ENCODE measurements at places on chromosomes 6 and 20.

DNA sequence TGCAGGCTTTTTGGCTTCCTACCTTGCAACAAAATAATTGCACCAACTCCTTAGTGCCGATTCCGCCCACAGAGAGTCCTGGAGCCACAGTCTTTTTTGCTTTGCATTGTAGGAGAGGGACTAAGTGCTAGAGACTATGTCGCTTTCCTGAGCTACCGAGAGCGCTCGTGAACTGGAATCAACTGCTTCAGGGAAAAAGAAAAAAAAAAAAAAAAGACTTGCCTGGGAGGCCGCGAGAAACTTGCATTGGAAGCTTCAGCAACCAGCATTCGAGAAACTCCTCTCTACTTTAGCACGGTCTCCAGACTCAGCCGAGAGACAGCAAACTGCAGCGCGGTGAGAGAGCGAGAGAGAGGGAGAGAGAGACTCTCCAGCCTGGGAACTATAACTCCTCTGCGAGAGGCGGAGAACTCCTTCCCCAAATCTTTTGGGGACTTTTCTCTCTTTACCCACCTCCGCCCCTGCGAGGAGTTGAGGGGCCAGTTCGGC lies 420 bp downstream of the SOX4 start:
- no peak for DNase-seq

DNA sequence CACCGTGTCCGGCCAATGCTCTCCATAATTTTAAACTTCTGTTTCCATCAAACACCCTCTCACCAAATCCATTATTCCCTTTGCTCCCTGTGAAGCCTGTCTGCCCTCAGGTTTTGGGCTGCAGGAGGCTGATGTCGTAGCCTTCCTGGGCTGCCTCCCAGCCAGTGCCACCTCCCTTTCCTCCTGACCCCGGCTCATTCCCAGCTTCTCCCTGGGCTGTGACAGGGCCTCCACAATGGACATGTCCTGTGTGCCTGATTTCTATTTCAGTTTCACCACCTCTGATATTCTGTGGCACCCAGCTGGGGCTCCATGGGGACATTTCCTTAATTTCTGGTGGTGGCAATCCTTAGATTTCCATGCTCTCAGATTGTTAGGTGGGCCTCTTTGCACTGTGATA lies 28.8 kb downstream of the IL20RA start:
- no peak for DNase-seq

- DNase-seq = no peak
Measured at GRCh38 chr6:108578595-108579327, 18.0 kb downstream of the FOXO3 start.

GRCh38 chr6:80639181-80639629 lies 532.7 kb downstream of the BCKDHB start:
- no peak for DNase-seq

DNA sequence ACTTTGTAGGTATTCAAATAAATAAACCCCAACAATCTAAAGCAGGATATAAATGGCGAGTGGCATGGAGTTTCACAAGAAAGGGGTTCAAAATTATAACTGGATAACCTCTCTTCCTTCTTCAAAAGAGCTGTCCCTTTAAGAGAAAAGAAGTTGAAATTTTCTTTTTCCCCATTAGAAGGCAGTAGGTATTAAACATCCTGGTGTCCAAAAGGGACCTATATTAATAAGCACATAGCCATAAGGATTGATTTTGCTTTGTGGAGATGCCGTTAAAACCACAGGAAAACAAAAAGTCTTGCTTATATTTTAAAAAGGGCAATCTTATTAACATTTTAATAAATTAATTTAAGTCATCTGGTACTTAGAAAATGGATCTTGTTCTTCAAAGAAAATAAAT lies 76.5 kb downstream of the LYRM4 start:
- DNase-seq = no peak

GRCh38 chr6:134631398-134631924 lies 313.5 kb upstream of the SGK1 start:
- no peak for DNase-seq

- no peak for DNase-seq
Measured at GRCh38 chr6:144248476-144249301, 36.4 kb upstream of the UTRN start.

GRCh38 chr6:80223743-80224212 lies 117.3 kb downstream of the BCKDHB start:
- no peak for DNase-seq

DNA sequence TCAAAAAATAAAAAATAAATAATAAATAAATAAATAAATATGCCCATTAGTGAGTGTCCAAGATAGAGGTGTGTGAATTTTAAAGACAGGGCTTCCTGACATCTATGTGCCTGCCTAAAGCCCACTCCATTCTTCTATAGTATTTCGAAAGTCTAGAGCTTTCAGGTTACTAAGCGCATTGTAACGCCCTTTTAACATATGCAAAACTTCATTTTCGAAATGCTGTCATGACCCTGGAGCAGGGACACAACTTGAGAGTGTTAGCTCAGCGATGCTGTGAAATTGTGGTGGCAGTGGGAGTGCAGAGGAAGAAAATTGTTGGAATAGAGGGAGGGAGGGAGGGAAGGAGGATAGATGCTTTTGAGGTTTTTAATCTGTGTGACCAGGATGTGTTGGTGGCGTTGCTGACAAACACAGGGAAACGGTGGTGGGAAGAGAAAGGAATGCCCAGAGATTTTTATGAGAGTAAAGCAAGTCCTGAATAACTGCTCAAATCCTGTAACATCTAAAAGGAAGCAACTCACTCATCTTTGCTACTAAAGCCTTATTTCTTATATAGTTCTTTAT lies 169.3 kb downstream of the ARID1B start:
- DNase-seq = no peak

GRCh38 chr20:7346562-7346961 lies 579.1 kb downstream of the BMP2 start:
- DNase-seq = no peak

DNA sequence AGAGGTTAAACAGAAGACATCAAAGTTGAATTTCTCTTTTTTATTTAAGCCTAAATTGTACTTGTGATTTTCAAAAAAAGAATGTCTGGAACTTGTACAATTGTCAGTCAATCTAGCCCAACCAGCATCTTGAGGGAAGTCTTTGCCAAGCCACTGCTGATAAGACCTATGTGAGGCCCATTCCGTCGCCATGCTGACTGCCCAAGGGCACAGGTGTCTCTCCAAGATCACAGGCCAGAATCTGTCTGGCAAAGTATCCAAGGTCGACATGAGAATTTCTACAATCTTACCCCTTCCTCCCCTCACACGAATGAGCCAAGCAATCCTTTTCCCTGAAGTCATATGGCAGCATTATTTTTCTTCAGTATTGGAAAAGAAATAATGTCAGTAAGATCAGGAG lies 614.5 kb downstream of the CBLN4 start:
- DNase-seq = no peak

DNA sequence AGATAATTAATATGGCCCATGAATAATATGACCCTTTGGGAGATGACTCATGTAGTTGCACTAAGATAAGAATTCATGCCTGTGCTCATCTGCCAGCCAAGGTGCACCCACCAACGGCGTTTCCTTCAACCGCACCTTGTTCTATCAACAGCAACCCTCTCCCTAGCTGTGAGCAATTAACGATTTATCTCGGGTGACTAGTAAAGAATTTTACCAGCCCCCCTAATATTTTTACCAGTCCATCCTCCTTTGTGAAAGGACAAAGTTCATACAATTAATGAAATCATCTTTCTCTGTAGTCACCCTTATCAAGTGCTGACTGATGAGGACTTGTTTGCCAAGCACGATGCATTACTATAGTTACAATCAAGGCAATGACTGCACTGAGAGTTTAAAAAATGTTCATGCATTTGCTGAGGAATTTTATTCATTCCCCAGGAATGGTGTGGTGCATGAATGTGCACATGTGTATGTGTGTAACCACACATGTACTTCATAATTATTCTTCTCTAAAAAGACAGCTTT lies 118.7 kb downstream of the SMOC2 start:
- no peak for DNase-seq

DNA sequence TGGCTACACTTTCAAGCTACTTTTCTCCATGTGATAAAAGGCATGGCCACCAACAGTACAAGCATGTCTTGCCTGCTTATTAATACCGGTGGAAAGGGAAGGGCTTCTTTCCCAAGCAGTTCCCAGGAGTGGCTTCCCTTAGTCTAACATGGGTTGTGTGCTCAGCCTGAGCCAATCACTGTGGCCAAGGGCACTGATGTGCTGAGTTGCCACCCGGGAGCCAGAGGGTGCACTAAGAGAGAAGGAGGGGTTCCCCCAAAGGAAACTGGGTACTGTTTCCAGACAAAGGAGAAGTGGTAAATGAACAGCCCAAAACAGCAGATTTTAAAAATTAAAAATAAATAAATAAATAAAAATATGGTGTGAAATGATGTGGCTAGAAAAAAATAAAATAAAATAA lies 68.5 kb downstream of the BANF2 start:
- no peak for DNase-seq

DNA sequence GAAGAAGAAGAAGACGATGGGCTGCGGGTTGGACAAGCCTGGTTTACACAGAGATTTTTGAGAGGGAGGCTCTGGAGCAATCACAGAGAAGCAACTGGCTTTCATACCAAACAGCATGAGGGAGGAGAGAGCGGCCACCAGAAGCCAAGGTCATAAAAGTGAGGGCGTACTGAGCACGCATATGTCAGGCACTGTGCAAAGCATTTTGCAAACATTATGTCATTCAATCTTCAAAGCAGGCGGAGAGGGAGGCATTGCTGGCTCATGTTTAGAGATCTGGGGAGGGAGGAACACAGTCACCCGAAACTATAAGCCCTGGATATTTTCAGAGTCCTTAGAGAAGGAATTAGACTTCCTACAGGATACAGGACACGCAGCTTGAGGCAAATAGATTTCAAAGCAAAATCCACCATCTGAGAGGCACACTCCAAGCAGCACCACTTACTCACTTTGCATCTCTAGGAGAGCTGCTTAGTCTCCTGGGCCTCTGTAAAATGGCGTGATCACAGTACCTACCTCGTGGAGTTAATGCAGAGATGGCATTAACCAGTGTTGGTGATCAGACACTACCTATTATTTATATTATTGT lies 24.6 kb downstream of the RAMACL start:
- no peak for DNase-seq

DNA sequence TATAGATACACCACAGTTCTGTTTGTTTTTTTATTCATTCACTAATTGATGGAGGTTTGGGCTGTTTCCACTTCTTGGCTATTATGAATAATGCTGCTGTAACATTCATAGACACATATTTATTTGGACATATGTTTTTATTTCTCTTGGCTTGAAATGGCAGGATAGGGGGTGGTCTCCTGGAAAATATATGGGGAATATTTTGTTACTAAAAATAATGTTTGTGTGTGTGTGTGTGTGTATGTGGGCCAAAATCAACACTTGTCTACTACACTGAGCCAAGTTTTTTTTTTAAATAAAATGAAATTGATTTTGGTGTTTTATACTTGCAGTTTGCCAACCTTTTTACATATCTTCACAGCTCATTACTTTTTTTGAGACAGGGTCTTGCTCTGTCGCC lies 264.4 kb upstream of the SULF2 start:
- DNase-seq = no peak

- peak; percentile 31 for DNase-seq
Measured at GRCh38 chr6:13445005-13445743, 42.2 kb downstream of the GFOD1 start.

- DNase-seq = no peak
Measured at GRCh38 chr6:68087399-68088133, 547.5 kb upstream of the ADGRB3 start.

GRCh38 chr6:110841266-110841665 lies 26.0 kb upstream of the CDK19 start:
- DNase-seq = no peak

GRCh38 chr6:40290816-40291215 lies 296.3 kb downstream of the LRFN2 start:
- no peak for DNase-seq

- no peak for DNase-seq
Measured at GRCh38 chr6:121216928-121217327, 117.4 kb downstream of the TBC1D32 start.

GRCh38 chr6:6557886-6558285 lies 30.6 kb upstream of the LY86 start:
- DNase-seq = no peak

GRCh38 chr20:23152902-23153301 lies 66.8 kb upstream of the CD93 start:
- DNase-seq = no peak

DNA sequence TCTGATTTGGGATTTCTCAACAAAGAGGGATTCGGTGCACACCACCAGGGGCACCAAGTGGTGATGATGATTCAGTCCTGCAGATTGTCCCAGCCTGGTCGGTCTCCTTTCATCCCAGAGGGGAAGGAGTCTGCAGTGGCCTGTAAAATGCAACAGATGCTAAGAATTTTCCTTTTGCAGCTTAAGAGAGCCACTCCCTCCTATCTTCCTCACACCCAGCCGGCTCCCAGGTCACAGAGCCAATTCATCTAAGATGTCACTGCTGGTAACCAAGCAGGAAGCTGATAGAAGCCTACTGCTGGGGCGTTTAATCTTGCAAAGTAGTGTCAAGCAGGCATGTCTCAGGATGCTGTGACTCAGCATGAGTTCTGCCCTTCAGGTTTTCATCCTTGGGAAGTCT lies 203.8 kb upstream of the LRFN2 start:
- DNase-seq = no peak

- DNase-seq = no peak
Measured at GRCh38 chr6:6395581-6396197, 75.2 kb upstream of the F13A1 start.

- DNase-seq = no peak
Measured at GRCh38 chr6:109964949-109965348, 13.2 kb upstream of the GPR6 start.

GRCh38 chr20:11035211-11035610 lies 361.4 kb upstream of the JAG1 start:
- DNase-seq = no peak

Measured in CD4-positive, alpha-beta T cell (primary cell).